Hematopoietic multipotent progenitor cell (in vitro differentiated cells): ENCODE measurements at places on chromosomes 3 and 15.

- no peak for DNase-seq
Measured at GRCh38 chr3:105827959-105828358, 40.9 kb downstream of the CBLB start.

DNA sequence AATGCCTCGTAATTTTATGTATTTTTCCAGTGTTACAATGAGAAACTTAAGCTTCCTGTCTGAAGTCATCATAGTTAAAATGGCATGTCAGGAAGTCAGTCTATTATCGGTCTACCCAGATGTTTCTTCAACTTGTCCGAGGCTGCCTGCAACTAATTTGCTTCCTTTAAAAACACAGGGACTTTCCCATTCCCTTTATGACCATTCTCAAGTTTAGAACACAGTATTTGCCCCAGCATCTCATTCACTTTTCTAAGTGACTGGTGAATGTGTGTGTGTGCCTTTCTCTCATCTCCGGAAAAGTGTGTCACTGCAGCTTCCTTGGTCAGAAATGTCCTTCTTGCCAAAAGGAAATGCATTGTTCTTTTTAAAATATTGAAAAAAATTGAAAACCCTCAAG lies 466.6 kb downstream of the RAP2B start:
- peak; percentile 79 for DNase-seq

DNA sequence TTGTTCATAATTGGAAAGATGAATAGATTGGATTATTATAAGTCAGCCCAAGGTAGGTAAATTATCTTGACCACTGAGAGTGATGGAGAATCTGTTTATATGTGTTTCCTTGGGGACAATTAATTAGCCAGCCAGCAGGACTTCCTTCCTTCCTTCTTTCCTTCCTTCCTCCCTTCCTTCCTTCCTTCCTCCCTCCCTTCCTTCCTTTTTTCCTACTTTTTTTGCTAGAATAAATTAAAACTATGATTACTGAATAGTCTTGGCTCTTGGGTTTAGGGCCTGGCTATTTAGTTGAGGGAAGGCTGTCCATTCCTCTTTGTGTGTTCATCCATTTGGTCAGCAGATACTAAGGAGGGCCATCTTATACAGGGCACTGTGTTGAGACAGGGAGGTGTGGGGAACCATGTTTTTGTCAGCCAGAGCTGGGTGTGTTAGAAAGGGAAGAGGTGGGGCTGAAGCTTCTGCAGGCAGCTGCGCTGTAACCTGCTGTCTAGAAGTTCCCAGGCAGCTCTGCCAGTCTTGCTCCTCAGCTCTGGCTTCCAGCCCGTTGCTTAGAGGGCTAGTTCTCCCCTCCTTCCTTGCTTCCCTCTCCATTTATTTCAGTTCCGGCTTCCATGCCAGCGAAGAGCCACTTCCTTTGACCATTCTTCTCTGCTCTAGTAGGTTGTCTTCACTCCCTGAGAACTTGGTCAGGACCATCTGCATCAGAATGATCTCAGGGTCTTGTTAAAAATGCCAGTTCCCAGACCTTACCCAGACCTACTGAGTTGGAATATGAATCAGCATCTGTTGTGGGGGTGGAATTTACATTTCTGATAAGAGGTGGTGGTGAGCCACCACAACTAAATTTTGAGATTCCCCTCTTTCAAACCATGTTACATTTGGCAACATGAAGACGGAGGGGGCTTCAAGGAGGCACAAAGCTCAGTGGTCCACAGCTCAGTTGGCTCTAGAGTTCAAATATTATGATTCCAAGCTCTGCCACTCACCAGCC lies 113.9 kb downstream of the DGKG start:
- no peak for DNase-seq

DNA sequence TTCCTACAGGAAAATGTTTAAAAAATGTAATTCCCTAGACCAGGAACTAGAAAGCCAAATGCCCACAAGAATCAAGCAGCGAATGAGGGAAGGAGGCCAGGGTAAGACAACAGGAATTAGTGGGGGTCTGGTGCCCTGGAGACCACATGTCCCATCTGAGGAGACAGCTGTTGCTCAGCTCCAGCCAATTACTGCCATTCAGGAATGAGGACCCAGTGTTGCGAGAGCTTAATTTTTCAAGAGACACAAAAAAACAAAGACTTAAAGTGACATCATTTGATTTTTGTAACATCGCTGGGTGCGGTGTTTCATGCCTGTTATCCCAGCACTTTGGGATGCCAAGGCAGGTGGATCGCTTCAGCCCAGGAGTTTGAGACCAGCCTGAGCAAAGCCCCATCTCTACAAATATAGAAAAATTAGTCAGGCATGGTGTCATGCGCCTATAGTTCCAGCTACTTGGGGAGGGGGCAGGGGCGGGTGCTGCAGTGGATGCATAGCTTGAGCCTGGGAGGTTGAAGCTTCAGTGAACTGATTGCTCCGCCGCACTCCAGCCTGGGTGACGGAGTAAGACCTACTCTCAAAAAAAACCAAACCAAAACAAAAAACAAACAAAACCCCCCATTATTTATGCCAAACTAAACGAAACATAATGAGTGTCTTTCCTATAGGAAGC lies 52.8 kb upstream of the LRIG1 start:
- DNase-seq, result no peak

DNA sequence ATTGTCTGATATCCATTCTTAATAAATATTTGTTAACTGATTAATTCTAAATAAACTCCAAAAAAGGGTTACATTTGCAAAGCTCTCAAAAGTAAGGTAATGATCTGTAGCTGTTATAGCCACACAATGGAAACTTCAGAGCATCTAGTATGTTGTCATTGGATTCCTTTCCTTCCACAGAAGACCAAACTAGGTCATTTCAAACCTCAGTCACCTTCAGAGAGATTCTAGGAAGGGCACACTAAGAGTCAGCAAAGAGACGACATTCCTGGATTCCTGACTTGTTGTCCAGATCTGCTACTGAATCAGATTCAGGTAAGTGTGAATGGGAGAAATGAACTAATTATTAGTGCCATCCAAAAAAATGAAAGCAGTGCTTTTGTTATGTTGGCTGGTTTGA lies 3.0 kb upstream of the COL8A1 start:
- no peak for DNase-seq

GRCh38 chr3:28859897-28860296 lies 421.0 kb upstream of the RBMS3 start:
- no peak for DNase-seq

- DNase-seq, result no peak
Measured at GRCh38 chr15:86355801-86356200, 276.1 kb downstream of the AGBL1 start.
